T1000 (cell line): ENCODE measurements at places on chromosomes 6 and 20.

DNA sequence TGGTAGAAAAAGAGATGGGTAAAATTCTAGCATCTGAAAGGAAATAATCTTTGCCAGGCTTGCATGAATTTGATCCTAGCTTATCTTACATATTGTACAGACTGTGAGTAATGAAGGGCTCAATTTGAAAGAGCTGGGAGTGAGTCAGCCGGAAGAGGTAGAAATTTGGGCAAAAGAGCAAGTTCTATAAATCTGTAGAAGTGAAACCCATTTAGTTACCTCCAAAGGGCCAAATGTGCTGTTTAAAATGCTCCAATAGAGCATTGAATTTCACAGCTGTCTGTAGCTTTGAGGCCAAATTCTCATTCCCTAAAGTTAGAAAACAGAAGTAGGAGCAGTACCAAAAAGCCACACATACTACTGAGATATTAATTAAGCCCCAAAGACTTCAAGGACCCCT is 466.1 kb downstream of the BTBD3 start:
- DNase-seq = no peak

- no peak for DNase-seq
Measured at GRCh38 chr20:63825331-63826118, 5.5 kb downstream of the ZBTB46 start.

GRCh38 chr20:64192406-64192805 is 28.2 kb downstream of the MYT1 start:
- no peak for DNase-seq

- no peak for DNase-seq
Measured at GRCh38 chr20:8547035-8547650, 415.1 kb downstream of the PLCB1 start.

DNA sequence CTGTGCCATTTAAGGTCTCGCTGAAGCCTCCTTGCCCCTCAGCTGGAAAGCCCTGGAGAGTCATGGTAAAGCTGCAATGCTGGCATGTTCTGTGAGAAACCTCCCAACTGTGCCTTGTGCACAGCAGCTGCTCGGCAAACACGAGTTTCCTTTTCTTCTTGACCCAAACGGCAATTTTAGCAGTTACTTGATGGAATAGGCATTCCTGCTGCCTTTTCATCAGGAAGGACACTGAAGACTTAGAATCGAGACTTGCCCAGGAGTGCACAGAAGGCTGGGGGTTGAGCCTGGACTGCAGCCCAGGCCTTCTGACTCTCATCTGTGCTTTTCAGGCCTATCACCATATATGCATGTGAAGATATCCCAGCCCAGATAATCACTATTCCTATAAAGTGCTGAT is 28.7 kb upstream of the CLDN20 start:
- DNase-seq = no peak
